Hindlimb muscle (tissue), 1 donor: ENCODE measurements at places on chromosomes 11 and 22.

DNA sequence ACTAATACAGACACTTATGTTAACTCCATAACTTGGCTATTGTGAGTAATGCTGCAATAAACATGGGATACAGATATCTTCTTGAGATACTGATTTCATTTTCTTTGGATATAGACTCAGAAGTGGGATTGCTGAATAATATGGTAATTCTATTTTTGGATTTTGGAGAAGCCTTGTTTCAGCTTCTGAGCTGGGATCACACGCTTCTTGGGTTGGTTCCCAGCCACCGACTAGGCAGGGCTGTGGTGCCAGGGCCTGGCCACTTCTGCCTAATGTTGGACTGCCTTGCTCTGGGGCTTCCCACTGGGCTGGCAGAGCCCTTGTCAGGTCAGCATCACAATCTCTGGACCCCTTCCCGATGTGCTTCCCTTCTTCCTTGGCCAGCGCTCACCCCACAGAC lies 14.0 kb upstream of the MCHR1 start:
- DNase-seq = peak; percentile 67

DNA sequence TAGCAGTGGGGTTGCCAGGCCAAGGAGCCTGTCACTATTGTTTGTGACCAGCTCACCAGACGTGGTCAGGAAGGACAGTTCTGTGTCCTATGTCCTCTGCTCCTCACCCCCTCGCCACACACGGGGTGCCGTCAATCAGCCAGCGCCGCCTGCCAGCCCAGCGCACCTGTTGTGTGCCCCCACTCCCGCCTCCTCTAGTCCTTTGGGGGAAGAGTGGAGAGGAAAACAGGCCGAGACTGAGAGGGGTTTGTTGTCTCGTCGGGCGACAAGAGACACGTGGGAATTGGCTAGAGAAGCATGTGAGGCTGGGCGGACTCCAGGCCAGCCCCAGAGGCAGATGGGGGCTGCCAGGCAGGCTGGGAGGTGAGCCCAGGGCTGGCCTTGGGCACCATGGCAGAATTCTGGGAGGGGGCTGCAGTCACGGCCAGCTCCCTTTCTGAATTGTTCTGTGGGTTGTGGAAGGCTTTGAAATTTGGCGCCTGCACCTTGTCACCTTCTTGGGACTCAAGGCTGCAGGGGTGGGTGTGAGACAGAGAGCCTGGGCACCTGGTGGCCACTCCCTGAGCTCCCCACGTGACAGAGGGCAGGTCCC lies 3.1 kb upstream of the KCNQ1OT1 start:
- peak; percentile 59 for DNase-seq

- no peak for DNase-seq
Measured at GRCh38 chr11:65430406-65431217, 8.0 kb downstream of the NEAT1 start.

GRCh38 chr11:106131998-106132397 lies 54.5 kb downstream of the AASDHPPT start:
- no peak for DNase-seq

DNA sequence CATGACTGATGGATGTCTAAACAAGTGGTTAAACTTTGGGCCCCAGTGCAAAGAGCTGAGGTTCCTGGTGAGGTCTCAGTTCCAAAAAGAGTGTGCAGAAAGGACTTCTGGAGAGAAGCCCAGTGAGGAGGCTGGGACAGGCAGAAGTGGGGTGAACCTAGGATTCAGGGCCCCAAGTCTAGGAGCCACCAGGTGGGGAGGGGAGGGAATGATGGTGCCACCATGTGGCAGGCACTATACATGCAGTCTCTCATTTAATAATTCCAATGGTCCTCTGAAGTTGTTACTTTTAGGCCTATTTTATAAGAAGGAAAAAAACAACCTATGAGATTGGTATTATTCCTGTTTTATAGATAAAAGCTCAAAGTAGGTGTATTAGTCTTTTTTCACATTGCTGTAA lies 102.0 kb downstream of the INSC start:
- DNase-seq = no peak

- no peak for DNase-seq
Measured at GRCh38 chr11:66910016-66910415, 48.2 kb downstream of the PC start.
